Activated CD8-positive, alpha-beta memory T cell treated with anti-CD3 and anti-CD28 coated beads for 1 hour (primary cell): ENCODE measurements at places on chromosomes 4 and X.

DNA sequence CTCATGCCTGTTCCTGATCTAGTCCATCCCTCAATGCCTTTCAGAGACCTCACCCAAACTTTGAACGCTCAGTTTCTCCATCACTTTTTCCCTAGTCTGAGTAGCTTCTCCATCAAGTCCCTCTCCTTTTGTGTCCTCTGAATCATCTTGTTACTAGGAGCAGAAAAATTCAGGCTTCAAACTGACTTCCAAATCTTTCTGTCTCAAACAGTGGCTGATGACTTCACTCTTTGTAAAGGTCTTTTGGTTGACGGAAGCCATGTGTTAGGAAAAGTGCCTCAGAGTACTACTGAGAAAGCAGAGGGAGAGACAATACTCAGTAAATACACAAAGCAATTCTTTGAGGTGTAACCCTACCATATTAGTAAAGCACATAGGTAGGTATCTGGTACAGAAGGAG is 65.7 kb upstream of the CAMK2D start:
- DNase-seq = no peak

GRCh38 chrX:9227276-9227675 is 193.3 kb upstream of the FAM9B start:
- DNase-seq = no peak

- no peak for DNase-seq
Observed at GRCh38 chrX:150017868-150018267, 79.6 kb upstream of the EOLA2 start.

GRCh38 chr4:1808396-1808795 is 15.3 kb downstream of the FGFR3 start:
- no peak for DNase-seq

DNA sequence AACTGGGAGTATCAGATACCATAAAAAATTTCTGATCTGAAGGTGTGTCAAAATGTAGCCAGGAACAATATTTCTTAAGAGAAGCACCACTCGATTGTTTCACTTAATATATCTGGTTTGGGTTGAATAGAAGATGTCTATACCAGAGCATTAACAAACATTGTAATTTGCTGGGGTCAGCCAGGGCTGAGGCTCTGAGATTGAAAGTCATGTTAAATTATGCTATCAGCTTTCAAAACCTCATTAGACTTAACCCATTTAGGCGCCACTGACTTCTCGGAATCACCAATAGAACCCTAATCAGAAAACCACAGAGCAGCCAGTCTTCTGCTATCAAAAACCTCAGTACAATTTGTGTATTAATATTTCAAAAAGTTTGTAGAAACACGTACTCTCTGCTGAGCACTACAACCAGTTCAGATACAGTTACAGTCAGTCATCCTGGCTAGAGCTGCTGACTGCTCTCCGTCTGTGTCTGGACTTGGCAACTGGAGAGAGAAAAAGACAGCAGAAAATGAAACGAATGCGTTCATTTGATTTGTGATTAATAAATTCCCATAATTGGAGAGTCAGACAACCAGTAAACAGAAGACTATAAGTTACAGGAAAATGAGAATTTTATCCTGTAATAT is 848.6 kb upstream of the PABPC4L start:
- DNase-seq = no peak

DNA sequence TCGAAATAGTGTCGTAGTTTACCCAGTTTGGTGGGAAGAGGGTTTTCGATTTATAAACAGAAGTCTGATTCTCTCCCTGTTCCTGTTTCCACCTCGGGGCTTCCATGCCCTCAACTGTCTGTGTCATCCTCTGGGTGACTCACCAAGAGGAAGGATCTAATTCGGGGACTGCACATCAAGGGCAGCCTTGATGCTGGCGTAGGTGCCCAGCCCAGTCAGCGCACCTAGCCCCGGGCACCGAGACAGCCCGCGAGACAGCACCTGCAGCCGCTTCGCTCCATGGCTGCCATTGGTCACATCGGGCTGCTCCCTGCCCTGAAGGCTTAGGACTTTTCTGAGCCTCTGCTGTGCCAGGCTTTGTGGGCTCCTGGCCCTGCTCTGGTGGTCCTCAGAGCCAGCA is 7.7 kb downstream of the ABCD1 start:
- DNase-seq = no peak

- DNase-seq = no peak
Observed at GRCh38 chrX:41127477-41128192, 42.4 kb downstream of the USP9X start.

DNA sequence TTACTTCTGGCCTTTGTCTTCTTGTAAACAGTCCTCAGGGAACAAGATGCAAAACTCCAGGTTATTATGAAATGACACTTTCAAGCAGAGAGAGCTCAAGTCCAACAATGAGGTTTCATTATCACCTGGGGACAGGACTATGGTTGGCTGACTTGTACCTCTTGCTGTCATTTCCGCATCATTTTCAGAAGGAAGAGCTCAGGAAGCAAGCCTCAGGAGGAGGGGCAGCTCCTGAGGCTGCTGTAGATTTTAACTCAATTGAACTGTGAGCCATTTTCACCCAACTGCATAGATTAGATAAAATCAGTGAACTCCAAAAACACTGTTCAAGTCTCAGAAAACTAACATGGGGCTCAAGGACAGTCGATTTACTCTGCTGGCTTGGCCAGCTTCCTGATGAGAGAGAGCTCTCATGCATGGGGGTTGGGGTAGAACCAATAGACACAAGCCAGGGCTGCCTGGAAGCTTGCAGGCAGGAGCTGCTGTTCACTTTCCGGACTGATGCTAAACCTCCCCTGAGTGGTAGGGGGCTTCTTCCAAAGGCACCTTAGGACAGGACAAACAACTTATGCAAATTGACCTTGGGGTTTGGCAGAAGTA is 23.6 kb downstream of the TMEM255A start:
- no peak for DNase-seq
